ENCODE measurements at places on chromosomes 1 and 21.

DNA sequence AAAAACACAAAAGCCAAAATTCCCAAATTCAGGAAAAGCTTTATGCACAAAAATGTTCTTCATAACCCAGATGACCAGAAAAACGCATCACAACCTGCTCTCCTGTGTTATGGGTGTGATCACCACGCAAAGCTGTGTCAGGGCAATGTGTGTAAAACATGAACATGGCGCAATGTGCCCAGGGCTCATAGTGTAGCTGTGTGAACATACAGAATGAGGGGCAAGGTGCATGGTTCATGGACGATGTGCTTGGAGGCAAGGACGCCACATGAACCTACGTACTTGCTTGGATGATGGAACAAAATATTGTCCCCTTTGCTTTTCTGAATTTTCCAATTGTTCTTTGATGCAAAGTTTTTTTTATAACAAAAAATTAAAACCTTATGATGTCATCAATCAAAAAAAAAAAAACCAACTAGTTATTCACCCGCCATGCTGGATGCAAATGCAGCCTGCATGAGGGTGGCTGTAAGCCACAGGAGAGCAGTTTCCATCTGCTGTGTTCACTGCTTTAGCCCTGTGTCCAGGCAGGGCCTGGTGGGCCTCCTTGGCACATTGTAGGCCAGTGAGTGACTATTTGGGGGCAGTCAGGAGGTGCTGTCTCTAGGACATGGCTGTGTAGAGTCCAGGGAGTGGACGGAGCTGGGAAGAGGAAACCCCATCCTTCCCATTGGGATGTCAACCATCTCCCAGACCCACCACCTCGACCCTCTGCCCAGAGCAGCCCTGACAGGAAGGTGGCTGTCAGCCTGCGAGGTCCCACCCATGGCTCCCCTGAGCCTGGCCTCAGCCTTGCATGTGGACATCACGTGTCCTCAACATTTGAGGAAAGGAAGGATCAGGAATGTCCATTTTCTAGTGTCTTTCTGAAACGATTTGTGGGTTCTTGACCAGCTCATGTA, 13.6 kb downstream of the KRTAP10-1 start:
- no peak for DNase-seq

DNA sequence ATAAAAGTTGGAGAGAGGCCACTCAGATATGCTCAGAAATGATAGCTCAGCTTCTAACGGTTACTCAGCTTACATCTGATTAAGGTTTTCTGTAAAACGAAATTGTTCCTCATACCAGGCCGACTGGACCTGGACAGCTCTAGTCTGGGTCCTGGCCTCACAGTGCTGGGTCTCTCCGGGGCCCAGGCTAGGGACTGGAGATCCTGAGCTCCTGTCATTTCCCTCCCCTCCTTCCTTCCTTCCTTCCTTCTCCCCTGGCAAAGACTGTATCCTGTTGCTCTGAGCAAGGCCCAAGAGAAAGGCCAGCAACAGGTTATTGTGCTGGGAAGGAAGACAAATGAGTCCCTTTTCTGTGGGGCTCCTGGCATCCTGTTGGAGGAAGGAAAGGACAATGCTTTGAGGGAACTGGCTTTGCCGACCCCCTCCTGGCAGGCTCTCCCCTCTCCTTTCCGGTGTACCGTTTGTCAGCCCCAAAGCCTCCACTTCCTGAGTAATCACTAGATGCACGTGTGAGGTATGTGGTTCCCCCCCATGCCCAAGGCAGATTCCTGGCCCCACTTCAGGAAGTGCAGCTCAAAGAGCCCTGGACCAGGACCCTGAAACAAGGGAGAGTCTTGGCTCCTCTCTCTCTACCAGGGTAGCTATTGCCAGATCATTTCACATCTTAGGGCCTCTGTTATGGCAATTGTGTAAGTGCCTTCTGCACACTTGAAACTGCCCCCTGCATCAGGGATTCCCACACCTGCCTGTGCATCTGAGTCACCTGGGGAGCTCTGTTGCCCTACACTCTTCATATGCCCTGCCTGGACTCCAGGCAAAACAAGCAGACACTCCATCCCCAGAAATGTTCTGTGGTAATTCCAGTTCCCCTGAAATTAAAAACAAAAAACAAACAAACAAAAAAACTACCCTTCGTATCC, 212.7 kb upstream of the FGGY start:
- no peak for DNase-seq

DNA sequence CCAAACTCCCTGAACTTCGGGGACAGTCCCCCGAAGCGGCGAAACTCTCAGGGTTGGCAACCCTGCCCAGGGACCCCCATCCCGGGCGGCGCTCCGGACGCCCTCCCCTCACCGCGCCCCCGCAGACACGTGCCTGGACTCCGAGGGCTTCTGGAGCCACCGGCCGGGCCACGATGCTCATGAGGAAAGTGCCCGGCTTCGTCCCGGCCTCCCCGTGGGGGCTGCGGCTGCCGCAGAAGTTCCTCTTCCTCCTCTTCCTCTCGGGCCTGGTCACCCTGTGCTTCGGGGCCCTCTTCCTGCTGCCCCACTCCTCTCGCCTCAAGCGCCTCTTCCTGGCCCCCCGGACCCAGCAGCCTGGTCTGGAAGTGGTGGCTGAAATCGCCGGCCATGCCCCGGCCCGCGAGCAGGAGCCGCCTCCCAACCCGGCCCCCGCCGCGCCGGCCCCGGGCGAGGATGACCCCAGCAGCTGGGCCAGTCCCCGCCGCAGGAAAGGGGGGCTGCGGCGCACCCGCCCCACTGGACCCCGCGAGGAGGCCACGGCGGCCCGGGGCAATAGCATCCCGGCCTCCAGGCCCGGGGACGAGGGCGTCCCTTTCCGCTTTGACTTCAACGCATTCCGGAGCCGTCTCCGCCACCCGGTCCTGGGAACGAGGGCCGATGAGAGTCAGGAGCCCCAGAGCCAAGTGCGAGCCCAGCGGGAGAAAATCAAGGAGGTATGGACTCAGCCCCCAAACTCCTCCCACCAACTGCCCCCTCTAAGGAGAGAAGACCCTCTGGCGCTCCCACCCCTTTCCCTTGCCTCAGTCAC, 1.2 kb downstream of the MAN1C1 start:
- no peak for DNase-seq

GRCh38 chr1:55334160-55334559, 119.0 kb upstream of the USP24 start:
- DNase-seq, result no peak

GRCh38 chr1:65812065-65812464, 19.4 kb downstream of the PDE4B start:
- DNase-seq, result peak; percentile 45

DNA sequence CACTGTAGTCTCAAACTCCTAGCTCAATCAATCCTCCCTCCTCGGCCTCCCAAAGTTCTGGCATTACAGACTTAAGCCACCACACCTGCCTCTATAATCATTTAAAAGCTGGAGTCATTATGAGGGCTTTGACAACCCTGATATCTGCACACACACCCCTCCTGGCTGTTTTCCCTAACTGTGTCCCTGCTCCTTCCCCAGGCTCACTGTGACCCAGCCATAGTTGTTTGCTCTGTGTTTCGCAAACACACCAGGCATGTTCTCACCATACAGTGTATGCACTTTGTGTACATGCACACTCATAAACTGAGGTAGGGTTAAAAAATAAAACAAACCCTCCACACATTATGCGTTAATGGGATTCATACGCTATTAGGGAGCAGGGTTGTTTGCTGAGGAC, 21.8 kb upstream of the IL20 start:
- DNase-seq, result no peak

DNA sequence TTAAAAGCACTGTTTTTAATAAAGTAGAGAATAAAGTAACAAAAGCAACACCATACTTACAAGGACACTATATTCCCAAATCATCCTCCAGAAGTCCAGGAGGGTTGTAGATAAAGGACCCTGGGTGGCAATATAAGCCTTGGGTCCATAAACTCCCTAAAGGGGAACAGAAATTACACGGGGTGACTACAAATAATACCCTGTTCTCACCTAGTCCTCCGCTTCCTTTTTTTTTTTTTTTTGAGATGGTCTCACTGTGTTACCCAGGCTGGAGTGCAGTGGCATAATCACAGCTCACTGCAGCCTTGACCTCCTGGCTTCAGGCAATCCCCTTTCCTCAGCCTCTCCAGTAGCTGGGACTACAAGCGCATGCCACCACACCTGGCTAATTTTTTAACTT, 13.1 kb downstream of the PTPN22 start:
- DNase-seq, result no peak

DNA sequence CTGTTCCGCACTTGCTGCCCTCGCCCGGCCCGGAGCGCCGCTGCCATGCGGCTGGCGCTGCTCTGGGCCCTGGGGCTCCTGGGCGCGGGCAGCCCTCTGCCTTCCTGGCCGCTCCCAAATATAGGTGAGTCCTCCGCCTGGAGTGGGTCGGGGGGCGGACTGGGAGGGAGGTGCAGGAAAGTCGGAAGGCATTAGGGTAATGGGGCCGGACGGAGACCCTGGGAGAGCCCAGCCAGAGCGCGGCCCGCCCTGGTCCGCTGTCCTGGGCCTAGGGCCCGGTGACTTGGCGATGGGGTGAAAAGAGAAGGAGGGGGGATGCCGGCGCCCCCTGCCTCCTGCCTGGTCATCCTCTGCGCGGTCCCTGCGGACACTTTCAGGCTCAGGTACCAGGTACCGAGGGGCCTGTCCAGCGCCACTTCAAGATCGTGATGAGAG, 243 bp downstream of the ADAM15 start:
- no peak for DNase-seq

DNA sequence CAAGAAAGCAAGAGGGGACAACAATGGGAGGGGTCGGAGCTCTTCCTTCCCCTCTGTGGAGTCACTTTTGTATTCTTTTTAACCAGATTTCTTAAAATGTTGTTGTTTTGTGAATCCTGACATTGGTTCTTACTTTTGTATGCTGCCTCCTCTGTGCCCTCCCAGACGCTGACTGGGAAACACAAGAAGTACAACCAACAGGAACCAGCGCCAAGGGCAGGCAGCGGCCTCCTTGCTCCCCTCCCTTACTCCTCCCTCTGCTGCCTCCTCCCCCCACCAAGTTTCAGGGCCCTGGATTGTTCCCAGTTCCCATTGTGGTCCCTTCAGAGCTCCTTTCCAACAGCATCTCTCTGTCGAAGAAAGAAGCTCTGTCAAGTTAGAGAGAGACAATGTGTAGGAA, 111.1 kb downstream of the BRINP2 start:
- no peak for DNase-seq

GRCh38 chr1:47732489-47732888, 264.7 kb downstream of the TRABD2B start:
- DNase-seq, result no peak

GRCh38 chr1:98949621-98950020, 55.0 kb downstream of the PLPPR5 start:
- no peak for DNase-seq

GRCh38 chr1:229087339-229087738, 183.6 kb upstream of the RAB4A start:
- DNase-seq, result no peak

- DNase-seq, result no peak
Observed at GRCh38 chr1:100629391-100629790, 90.2 kb upstream of the VCAM1 start.

GRCh38 chr1:158311066-158311465, 20.3 kb downstream of the CD1B start:
- DNase-seq, result no peak

DNA sequence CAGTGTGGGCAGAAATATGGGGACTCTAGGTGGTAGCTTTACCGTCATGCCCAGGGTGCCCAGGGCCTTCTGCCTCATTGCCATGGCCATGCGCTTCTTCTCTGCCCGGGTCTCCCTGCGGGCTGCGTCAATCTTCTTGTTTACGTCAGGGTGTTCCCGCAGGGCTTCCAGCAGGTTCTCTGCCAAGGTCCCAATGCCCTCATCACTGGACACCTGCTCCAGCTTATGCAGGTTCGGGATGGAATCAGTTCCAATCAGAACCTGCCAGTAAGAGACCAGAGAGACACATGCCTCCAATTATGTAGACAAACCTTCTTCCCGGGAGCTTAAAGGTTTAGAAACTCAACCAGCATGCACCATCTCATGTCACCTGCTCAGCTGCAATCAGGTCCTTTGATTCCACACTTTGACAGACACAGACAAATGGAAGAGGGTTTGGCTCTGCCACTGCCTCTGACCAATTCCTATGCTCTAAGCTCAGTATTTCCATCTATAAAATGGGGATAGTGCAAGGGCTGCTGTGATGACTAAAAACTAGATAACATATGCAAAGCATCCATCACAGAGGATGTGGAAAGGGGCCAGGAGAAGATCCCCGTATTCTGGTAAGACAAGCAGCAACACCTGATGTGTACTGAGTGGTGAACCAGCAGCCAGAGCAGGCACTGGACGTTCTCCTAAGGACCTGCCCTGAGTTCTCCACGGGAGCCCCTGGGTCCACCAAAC, 121.2 kb downstream of the UBR4 start:
- no peak for DNase-seq

DNA sequence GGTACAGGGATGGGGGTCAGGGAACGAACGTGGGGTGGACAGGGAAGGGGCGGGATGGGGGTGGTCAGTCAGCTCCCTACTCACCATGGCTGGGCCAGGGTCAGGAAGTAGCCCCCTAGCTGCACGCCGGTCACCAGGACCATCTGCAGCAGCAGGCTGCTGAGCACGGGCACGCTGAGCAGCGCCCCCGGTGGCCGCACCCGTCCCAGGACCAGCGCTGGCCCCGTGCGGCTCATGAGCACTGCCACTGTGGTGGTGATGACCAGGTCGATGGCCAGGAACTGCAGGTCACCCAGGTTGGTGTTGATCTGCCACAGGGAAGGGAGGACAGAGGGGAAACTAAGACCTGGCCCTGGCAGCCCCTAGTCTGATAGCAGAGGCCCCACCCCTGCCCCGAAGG, 6.5 kb upstream of the MFAP2 start:
- no peak for DNase-seq

DNA sequence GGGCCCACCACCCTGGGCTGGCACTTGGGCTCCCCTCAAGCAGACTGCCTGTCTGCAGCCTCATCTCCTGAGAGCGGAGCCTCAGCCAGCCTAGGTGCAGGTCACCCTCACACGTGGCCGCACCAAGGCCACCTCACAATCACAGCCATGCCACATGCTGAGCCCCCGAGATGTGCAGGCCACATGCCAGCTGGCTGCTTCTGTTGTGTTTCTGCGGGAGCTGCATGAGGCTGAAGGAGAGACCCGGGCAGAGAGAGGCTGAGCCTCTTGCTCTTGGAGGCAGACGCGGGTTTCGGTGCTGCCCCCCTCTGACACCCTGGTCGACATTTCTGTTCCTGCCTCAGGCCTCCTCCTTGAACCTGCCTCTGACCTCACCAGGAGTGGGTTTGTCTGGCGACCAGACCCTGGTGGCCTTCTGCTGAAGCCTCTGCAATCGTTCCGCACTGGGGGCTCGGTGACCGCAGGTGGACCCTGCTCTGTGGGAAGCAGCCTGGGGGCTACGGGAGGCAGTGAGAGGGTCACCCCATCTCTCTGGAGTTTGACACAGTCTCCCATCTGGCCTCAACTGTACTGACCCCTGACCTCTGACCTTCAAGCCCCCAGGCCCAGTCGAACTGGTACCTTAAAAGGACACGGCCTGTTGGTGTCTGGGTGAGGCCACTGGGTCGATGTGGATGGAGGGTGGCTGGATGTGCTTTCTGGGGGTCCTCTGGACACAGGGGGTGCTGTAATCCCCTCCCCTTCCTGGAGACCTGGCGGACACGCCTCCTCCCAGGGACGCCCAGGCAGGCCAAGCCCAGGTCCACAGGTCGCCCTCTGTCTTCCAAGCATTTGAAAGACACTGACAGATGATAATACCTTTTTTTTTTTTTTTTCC, 13.0 kb upstream of the C1orf174 start:
- no peak for DNase-seq
